ENCODE measurements at places on chromosomes 6 and 20. TPM values are rescaled to one million over a fixed set of nuclear protein-coding genes. Genes with fewer than 3 reads are reported as not detected.
A peak's percentile ranks its signal among the peaks of the same experiment; 100 is the strongest.

GPSM3 gene
- 1.3 TPM for total RNA-seq

GRCh38 chr20:62860391-62860923 is 1.2 kb downstream of the TCFL5 start:
- peak; percentile 35 for DNase-seq

PLN gene
- total RNA-seq = 2.0 TPM

- DNase-seq = peak; percentile 29
Observed at GRCh38 chr6:23145781-23146180, 576.4 kb downstream of the HDGFL1 start.

CAP2 gene
- total RNA-seq = 8.6 TPM

GRCh38 chr6:19719691-19720128 is 117.5 kb upstream of the ID4 start:
- DNase-seq = peak; percentile 82

Measured in fibroblast of lung (primary cell).